DMS153 (cell line): ENCODE measurements at places on chromosomes 12 and 14.

DNA sequence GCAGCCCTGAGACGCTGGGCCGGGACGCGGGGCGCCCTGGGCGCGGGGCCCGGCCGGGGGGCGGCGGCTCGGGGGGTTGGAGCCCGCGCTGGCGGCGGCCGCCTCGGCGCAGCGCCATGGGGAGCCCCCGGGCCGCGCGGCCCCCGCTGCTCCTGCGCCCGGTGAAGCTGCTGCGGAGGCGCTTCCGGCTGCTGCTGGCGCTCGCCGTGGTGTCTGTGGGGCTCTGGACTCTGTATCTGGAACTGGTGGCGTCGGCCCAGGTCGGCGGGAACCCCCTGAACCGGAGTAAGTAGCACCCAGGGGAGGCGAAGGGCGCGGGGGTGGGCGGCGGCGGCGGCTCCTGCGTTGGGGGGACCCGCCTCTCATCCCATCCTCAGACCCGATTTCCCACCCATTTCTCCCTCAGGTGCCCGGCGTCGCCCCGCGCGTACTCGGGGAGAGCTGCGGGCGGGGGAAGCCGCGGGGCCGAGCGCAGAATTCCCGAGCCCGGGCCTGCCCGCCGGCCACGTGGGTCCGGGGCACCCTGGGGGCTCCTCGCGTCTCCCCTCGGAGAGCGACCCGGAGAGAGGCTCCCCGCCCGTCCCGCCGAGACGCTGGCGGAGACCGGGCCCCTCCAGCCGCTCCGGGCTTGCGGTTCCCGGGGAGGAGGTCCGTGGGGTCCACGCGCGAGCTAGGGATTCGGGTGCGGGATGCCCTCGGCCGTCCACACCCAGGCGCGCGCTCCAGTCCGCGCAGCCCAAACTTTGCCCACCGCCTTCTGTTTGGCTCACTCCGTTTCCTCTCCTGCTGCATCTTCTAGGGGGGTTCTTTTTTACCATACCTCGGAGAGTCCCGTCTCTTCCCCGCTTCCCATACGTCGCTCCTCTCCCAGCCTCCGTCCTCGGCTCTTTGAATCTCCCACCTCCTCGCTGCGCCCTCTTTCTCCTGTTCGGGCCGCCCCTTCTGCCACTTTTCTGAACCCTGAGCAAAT is 807 bp downstream of the B4GALNT3 start:
- DNase-seq = no peak

- DNase-seq = no peak
Observed at GRCh38 chr14:77240336-77240915, 30.6 kb downstream of the NGB start.

GRCh38 chr12:58169826-58170225 is 228.5 kb downstream of the ATP23 start:
- DNase-seq = no peak

GRCh38 chr14:77007183-77007974 is 21.1 kb downstream of the IRF2BPL start:
- DNase-seq = peak; percentile 82

DNA sequence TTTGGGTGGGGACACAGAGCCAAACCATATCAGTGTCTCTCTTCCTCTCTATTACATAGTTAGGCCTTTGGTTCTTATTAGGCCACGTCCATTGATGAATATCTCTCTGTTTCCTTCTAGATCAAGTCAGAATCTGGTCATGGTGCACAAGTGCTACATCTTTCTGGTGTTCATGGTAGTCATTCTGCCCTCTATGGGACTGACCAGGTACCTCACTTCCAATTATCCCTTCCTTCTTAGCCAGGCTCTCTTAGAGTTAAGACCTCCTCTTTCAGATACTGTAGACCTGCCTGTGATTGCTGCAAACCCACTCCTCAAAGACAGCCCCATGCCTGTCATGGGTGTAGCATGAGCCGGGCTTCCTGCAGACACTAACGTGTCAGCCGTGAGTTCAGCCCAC is 25.2 kb downstream of the NGB start:
- DNase-seq = no peak

DNA sequence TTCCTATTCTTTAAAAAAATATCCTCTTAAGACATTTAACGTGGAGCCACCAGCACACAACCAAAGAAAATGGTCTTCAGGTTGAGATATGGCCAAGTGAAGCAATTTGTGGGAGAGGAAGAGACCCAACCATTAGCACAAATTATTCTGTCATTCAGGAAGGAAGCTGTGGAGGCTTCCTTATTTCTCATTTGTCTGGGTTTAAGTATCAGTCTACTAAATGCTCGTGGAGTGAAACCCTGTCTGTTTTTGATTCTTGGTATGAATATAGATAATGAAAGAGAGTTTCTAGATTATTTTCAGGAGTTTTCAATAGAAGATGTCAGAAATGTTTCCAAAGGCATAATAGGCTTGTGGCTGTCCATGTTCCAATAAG is 125.1 kb downstream of the GPR65 start:
- no peak for DNase-seq

- no peak for DNase-seq
Observed at GRCh38 chr12:77645966-77646598, 184.6 kb upstream of the NAV3 start.
